Activated CD8-positive, alpha-beta memory T cell treated with anti-CD3 and anti-CD28 coated beads, Interleukin-2, amount 50 U/mL, for 4 hours (primary cell): ENCODE measurements at places on chromosomes 6 and 20.

DNA sequence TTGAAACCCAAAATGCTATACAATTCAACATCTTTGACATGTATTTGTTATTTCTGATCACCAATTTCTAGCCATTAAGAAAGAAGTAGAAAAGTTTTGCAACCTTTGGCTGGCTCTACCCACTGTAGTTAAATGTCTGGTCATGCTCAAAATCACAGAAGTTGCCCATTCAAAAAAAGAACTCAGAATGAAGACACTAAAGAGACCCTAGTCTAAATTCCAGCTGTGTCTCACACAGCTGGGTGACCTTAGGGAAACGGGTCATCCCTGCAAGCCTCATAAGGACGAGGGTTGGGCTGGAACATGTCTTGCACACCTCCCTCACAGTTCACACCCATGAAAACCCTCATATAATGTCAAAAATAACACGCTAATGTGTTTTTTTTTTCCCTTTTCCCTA is 10.3 kb downstream of the FOXQ1 start:
- DNase-seq, result no peak

GRCh38 chr6:43798688-43799444 is 28.9 kb downstream of the VEGFA start:
- DNase-seq, result no peak

DNA sequence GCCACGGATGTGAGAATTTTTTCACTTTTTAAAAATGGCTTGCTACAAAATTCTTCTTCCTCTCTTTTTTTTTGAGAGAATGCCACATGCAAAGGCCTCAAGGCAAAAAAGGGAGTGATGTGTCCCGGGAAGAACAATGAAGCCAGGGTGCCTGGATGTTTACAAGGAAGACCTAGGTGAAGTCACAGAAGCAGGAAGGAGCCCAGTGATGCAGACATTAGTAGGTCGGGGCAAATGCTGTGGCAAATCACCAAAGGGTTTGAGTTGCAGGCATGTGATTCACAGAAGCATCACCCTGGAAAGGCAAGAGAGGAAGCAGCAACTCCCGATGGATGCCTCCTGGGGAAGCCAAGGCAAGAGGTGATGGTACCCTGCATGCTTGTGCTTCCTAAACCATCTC is 46.8 kb downstream of the FARS2 start:
- no peak for DNase-seq

- DNase-seq, result no peak
Observed at GRCh38 chr6:96898241-96898851, 655 bp upstream of the NDUFAF4 start.

- DNase-seq, result no peak
Observed at GRCh38 chr6:32327103-32327502, 44.6 kb downstream of the TSBP1 start.

DNA sequence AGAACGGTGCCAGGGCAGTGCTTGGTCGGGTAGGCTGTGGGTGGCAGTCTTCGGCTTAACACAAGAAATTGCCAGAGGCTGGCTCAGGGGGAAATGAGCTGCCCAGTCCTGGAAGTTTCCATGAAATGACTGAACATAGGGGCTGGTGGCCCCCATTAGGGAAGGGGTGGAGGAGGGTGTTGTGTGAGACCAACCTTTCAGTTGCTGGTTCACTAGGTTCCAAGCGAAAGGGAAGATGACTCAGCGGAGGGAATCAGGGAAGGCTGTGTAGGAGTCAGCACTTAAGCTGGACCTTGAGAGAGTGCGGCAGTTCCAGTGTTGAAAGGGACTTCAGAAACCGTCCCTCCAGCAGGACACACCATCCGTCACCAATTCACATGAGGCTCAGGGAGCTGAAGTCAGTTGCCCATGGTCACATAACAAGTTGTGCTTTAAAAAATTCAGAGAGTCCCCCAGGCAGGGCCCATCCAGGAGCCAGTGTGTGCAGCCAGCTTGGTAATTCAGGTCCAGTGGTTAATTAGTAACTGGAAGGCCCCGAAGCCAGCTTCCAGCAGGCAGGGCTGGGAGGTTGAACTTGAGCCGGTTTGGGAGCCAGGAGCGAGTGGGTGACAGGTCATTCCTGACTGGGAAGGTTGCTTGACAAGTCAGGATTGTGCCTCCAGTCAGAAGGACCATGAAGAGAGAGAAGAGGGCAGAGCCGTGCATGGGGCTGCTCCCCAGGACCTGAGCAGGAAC is at the start of gene SGK2:
SGK2 (plus strand) TSS at position 616 of the 735 bp plus-strand sequence. CDS start 7,469 bp downstream, outside the sequence.
- no peak for DNase-seq

GRCh38 chr20:53517146-53517545 is 76.5 kb downstream of the ZNF217 start:
- DNase-seq, result no peak
